DMS 273 treated with DMSO at 0.1 percent for 48 hours (cell line): ENCODE measurements at places on chromosomes 13 and 19.

- no peak for DNase-seq
Observed at GRCh38 chr13:39942552-39943273, 287.3 kb downstream of the COG6 start.

- no peak for DNase-seq
Observed at GRCh38 chr13:24275041-24275440, 34.3 kb upstream of the C1QTNF9 start.

DNA sequence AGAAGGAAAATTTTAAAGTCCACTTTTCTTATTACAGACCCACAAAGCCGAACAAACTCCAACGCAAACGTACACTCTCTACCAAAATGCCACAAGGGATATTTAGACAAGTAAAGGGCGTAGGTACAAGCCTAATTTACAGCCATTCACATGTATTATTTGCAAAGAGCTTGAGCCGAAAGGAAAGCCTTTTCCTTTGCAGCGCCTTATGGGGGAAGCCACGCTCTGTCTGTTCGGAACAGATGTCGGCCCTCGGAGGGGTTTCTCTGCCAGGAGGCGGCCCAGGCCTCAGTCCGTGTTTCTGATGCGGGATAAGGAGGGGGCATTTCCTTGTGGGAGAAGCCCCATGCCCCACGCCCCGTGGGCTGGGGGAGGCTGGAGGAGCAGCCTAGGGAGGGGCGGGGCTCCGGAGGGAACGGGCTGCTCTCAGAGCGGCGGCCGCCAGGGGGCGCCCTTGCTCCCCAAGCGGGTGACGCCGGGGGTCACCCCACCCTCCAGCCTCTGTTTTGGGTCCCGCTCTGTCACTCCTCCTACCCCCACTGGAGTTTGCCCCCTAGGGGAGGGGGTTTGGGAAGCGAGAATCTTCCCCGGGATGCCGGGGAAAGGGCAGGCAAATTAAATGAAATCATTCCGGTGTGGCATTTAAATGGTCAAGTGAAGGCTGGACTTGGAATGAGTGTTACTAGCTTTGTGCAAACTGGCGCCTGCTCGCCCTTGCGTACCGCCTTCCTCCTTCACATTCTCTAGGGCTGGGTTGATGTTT, 2.9 kb downstream of the HTR2A start:
- no peak for DNase-seq

DNA sequence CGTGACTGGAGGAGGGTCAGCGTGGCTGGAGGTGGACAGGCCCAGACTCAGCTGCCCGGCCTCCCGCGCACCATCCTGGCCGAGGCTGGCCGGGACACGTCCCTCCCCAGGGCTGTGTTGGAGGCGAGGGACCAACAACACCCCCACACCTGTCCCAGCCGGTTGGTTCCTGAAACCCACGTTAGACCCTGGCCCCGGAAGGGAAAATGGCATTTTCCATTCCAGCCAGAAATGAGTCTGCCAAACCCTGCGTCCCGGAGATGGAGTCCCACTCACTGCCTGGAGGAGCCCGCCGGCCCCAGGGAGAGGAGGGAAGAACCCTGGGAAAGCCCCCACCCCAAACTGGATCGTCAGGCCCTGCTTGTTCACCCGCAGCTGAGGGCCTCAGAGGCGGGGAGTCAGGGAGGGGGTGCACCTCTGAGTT, 4.8 kb upstream of the WDR18 start:
- no peak for DNase-seq

DNA sequence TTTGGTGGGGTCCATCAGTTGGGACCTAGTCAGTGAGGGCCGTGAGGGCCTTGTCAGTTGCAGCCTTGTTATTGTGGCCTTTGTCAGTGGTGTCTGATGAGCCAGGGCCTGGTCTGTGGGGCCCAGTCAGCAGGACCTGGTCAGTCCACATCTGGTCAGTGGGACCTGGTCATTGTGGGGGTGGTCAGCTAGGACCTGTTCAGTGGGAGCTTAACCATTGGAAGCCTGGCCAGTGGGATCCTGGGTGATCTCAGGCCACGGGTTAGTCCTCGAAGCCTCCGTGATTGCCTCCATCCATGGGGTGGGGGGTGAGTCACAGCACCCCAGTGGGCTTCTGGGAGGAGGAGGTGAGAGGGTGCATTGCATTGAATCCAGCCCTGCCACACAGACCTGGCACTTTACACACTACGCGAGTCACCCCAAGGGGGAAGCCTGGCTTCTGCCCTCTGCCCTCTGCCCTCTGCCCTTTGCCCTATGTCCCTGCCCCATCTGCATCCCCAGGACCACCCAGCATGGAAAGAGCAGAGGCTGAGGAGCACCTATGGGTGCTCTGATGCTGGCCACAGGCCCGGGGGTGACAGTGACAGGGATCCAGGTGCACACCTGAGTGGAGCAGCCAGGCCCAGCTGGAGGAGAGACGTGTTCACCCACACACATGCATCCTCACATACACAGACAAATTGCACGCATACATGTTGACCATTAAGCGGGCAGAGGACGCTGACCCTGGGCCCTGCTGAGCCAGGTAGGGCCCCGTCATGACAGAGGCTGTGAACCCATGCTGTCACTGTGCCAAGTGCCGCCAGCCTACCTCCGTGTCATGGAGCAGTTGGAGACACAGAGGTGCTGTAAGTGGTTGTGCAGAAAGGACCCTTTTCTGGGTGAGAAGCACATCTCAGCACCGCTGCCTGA, 59.8 kb upstream of the TPM4 start:
- DNase-seq, result no peak

DNA sequence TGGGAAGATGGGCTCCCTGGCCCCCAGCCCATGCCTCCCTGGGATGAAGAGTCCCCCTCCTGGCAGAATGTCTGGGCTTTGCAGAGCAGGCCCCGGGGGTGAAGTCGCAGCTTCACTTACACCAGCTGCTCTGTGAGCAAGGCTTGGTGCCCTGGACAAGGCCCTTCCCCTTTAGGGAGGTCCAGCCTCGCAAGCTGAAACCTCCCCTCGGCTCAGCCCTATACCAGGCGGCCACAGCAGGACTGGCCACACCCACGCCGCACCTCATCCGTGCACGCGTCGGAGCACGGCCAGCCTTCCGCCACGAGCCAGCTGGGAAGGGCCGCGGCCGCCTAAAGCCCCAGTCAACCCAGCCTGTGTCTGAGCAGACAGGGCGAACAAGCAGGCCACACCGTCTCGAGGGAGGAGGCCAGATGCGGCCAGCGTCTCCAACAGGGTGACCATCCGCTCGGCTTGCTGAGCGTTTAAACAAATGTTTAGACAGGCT, 83.2 kb upstream of the MCF2L start:
- peak; percentile 46 for DNase-seq

- DNase-seq, result no peak
Observed at GRCh38 chr13:101139081-101139480, 277.2 kb downstream of the NALCN start.

DNA sequence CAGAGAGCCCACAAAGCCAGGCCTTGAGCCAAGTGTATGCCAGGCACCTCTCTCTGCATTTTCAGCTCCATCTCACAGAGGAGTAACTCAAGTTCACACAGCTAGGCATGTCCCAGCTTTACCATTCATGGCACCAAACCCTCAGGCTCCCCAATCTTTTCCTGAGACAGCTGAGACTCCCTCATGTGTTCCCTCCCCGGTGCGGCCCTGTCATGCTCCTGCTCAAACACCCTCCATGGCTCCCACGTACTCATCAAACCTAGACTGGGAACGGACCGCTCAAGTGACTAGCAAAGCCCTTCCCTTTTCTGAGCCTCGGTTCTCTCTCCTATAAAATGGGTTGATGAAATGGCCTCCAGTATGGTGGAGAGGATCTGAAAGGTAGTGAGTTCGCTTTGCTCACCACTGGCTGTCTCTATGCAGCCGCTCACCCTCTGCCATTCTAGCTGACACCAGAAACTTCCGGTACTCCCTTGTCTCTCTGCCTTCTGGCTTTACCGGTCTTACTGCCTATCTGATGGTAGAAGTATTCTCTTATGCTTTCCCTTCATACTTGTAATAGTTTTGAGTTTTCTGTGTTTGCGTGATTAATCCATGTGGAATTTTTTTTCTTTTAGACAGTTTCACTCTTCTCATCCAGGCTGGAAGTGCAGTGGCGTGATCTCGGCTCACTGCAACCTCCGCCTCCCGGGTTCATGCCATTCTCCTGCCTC, 7.8 kb upstream of the SLC44A2 start:
- DNase-seq, result no peak

- DNase-seq, result no peak
Observed at GRCh38 chr19:21023901-21024300, 3.4 kb downstream of the ZNF430 start.

- DNase-seq, result peak; percentile 1
Observed at GRCh38 chr13:107138486-107138885, 570.5 kb upstream of the ARGLU1 start.

- DNase-seq, result no peak
Observed at GRCh38 chr13:37690361-37690760, 91.8 kb upstream of the POSTN start.

DNA sequence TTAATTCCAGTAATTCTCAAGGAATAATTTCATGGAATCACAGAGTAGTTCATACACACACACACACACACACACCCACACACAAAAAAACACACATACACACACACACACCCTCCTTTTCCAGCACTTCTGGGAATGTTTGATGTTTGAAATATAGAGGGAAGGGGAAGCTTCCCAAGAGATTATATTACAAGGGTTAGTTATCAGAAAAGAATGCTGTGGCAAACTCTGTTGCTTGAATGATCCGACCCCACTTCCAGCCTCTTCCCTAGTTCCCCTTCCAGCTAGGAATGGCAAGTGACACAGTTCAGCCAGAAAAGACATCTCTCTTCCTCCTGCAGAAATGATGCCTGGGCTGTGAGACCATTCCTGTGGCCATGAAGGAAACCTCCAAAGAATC, 49.9 kb downstream of the KCTD12 start:
- no peak for DNase-seq

- peak; percentile 46 for DNase-seq
Observed at GRCh38 chr19:1173845-1174809, at the start of gene SBNO2. Gene SBNO2, minus strand, starts transcription at chr19:1174268. Its CDS starts 19,992 bp downstream, at chr19:1154276.

DNA sequence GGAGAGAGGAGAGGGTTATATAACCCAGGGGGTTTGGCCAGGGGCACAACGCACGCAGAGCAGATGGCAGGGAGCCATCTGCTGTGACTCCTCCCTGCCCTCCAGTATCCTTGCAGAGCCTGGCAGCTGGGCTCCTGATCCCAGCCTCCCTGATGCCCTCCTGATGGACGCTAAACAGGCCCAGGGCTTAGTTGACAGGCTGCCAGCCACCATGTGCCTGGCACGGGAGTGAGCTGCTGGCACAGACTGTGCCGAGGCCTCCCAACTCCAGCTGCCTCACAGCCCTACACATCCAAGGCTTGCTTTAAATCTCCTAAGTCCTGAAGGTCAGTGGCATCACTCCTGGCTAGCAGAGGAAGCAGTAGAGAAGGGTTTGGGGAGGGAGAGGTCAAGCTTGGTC, 16.7 kb downstream of the SYDE1 start:
- DNase-seq, result peak; percentile 92

GRCh38 chr19:13091400-13092157, 11.1 kb downstream of the LYL1 start:
- DNase-seq, result no peak

GRCh38 chr19:10815969-10816644, 19.9 kb downstream of the TMED1 start:
- DNase-seq, result no peak

- DNase-seq, result no peak
Observed at GRCh38 chr13:20351281-20352022, 119.3 kb upstream of the GJB6 start.

- DNase-seq, result no peak
Observed at GRCh38 chr19:53868091-53868891, 608 bp downstream of the MYADM start.

GRCh38 chr19:55487924-55488687, at the start of gene SSC5D:
Gene SSC5D, plus strand, starts transcription at chr19:55488436. Its CDS starts 154 bp downstream, at chr19:55488590.
- no peak for DNase-seq
